Kidney (tissue), 22 donors: ENCODE measurements at places on chromosomes 7 and 10. TPM values are rescaled to one million over a fixed set of nuclear protein-coding genes. Genes with fewer than 3 reads are reported as not detected.

DNA sequence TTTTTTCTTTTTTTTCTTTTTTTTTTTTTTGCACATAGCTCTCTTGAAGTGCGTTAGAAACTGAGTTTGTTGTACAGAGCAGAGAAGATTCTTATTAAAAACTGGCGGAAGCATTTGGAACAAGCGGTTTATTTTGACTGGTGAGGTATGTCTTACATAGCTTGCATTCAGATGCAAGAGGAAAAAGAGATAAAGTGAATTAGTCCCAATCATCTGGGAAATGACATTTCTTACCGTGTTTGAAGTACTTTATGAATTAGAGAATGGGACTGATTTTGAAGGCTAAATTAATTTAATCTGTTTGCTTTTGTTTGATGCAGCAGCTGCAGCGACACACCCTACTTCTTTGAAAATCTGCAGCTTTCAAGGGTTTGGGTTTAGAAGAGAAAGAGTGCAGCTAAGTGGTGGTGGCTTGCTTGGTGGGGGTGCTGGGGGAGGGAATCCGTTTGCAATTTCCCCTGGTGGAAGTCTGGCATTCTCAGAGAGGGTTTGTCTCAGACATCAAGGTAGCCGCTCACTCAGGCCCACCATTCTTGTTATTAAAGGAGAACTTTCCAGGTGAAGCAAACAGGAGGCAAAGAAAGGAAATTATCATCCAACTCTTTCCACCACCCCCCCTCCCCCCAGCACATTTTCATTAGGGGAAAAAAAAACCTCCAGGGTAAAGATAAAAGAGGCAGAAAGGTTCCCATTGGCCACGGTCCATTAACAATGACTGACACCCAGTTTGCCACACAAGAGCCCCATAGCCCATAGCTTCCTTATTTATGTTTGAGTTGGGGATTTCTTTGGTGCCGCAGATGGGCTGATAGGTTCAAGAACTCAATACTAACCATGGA, 231.7 kb downstream of the SKIDA1 start:
- no peaks in the 10 kb centered on the region for H3K27me3 ChIP-seq
- peak; percentile 75 for DNase-seq
- no peaks in the 10 kb centered on the region for H3K36me3 ChIP-seq
- peaks cover 6% of the 10 kb centered on the region for H3K4me1 ChIP-seq
- H3K4me3 ChIP-seq, result peak overlapping the region; percentile 48

DNA sequence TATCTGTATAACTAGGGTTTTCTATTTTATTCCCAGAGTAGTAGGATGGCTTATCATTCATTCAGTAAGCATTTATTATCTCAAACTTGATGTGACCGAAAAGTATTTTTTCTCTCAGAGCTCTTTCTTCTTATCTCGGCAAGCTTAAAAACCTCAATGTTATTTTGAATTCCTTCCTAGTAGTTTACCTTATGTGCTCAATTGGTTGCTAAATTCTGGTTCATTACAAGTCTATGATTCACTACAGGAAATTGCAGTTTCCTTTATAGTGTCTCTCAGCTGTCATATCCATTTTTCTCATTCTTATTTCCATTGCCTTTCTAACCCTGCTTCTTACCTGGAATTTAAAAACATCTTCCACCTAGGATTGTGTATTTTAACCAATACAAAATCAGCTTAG, 12.6 kb upstream of the ICA1 start:
- H3K27ac ChIP-seq, result no peak overlapping the region
- DNase-seq, result no peak
- H3K36me3 ChIP-seq, result no peaks in the 10 kb centered on the region
- no peaks in the 10 kb centered on the region for H3K4me1 ChIP-seq

DNA sequence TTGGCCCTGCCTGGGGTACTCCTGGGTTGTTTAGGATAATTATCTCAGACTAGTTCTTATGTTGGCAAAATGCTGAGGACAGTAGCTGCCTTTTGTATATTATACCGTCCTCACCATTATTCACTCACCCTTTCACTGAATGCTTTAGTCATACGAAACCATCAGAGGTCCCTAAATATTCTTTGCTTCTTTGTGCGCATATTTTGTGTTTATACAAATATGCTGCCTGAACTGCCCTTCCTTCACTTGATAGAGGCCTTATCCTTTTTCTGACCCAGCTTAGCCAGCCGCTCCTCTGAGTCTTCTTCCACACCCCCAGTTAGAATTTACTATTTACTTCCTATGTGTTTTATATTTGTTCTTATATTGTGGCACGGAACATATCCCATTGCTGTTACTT, 70.2 kb upstream of the OSBPL3 start:
- no peak for DNase-seq
- no peak overlapping the region for H3K27ac ChIP-seq
- H3K4me3 ChIP-seq, result no peak overlapping the region
- H3K27me3 ChIP-seq, result no peaks in the 10 kb centered on the region
- H3K36me3 ChIP-seq, result no peaks in the 10 kb centered on the region
- no peaks in the 10 kb centered on the region for H3K4me1 ChIP-seq

GRCh38 chr7:132092106-132092505, 484.2 kb downstream of the PLXNA4 start:
- H3K4me3 ChIP-seq, result no peak overlapping the region
- no peak for DNase-seq
- H3K4me1 ChIP-seq, result no peaks in the 10 kb centered on the region
- no peak overlapping the region for H3K27ac ChIP-seq
- no peaks in the 10 kb centered on the region for H3K36me3 ChIP-seq

DNA sequence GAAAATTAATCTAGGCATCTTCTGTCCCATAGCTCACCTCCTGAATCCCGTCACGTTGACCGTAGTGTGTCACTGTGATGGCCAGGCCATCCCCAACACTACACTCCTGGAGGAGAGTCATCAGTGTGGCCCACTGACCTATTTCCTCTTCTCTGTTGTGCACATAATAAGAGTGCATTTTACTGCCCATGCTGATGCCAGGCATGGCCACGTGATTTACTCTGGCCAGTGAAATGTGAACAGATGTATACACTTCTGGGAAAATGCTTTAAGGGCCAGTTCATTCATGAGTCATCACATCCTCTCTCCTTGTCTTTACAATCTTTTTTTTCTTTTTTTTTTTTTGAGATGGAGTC, 101.9 kb upstream of the PIP4K2A start:
- H3K27me3 ChIP-seq, result no peaks in the 10 kb centered on the region
- no peak overlapping the region for H3K4me3 ChIP-seq
- no peaks in the 10 kb centered on the region for H3K4me1 ChIP-seq
- no peaks in the 10 kb centered on the region for H3K36me3 ChIP-seq

- H3K27ac ChIP-seq, result no peak overlapping the region
- H3K36me3 ChIP-seq, result no peaks in the 10 kb centered on the region
- H3K27me3 ChIP-seq, result no peaks in the 10 kb centered on the region
- no peak overlapping the region for H3K4me3 ChIP-seq
Observed at GRCh38 chr10:65622608-65623007, 1303.2 kb upstream of the LRRTM3 start.

- H3K4me1 ChIP-seq, result no peaks in the 10 kb centered on the region
- no peaks in the 10 kb centered on the region for H3K36me3 ChIP-seq
- H3K27ac ChIP-seq, result no peak overlapping the region
- H3K27me3 ChIP-seq, result no peaks in the 10 kb centered on the region
- H3K4me3 ChIP-seq, result no peak overlapping the region
- no peak for DNase-seq
Observed at GRCh38 chr7:1284743-1285458, 52.2 kb downstream of the UNCX start.

GRCh38 chr10:100522945-100523344, 3.3 kb upstream of the SEC31B start:
- H3K27ac ChIP-seq, result no peak overlapping the region
- no peaks in the 10 kb centered on the region for H3K27me3 ChIP-seq
- H3K4me1 ChIP-seq, result peaks cover 2% of the 10 kb centered on the region
- H3K36me3 ChIP-seq, result peaks cover 34% of the 10 kb centered on the region
- no peak overlapping the region for H3K4me3 ChIP-seq

DNA sequence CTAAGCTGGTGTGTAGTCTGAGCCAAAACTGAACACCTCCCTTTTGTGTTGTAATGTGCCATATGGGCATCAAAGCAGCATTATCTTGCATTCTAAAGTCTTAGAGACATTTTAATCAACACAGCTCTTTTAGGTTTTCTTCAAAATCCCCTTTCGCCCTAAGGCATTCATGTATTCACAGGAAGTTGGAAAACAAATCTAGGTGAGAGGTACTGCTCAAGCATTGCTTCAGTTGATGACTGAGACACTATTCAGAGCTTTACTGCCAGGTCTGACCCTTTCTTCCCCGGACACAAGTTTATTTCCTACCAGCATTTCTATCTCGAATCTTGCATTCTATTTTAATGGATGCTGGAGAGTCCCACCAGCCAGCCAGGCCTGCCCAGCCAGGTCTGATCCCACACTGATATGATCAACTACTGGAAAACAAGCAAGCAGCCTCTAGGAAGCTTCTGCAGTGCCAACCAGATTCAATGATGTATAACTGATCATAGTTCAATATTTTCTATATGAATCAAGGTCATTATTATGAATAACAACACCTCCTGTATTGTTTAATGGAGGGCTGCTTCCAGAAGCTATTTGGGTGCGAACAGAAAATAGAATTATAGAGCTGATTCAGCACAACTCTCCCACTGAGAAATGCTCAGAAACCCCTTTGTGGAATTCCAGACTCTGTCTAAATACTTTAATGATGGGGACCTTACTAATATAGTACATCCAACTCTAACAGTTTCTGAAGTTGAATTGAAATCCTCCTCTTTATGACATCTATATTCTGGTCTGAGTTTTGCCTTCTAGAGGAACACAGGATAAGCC, 4.0 kb upstream of the BRAF start:
- H3K4me3 ChIP-seq, result no peak overlapping the region
- no peaks in the 10 kb centered on the region for H3K27me3 ChIP-seq
- no peak overlapping the region for H3K27ac ChIP-seq

The VWA2 gene
- total RNA-seq, result 6.5 TPM
